ENCODE measurements at places on chromosomes 3 and 15.
A peak's percentile ranks its signal among the peaks of the same experiment; 100 is the strongest.

GRCh38 chr15:22891426-22892210 is 53.2 kb downstream of the NIPA2 start:
- no peak for DNase-seq

DNA sequence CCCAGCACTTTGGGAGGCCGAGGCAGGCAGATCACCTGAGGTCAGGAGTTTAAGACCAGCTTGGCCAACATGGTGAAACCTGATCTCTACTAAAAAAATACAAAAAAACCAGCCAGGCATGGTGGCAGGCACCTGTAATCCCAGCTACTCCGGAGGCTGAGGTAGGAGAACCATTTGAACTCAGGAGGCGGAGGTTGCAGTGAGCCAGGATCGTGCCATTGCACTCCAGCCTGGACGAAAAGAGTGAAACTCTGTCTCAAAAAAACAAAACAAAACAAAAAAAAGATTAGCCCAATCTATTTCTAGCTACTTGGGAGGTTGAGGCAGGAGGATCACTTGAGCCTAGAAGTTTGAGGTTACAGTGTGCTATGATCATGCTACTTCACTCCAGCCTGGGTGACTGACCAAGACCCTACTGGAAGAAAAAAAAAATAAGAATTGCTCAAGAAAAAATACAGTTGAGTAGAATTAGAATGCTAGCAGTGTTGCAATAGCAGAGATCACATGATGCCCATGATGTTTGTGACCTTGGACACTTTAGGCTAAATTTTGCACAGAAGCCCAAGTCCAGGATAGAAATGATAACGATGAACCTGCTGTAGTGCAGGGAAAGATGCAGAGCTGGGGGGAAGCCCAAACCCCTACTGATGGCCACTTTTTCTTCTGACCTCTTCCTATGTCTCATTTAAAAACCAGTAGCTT is 162.2 kb downstream of the LPP start:
- DNase-seq: no peak

DNA sequence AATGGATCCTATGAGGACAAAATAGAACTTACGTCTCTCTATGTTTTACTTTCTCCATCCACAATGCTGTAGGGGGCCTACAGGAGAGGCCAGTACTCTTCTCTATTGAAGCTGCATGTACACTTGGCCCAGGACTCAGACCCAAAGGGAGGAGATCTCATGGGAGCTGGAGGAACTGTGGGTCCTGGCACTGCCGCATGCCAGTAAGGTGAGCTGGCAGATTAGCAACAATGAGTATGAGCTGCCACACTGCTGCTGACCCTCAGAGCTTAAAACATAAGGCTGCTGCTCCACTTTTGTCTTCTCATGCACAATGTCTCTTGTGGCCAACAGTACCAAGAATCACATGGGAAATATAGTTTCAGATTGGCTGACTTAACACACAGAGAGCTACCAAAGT is 57.8 kb upstream of the TBC1D5 start:
- no peak for DNase-seq

- DNase-seq: no peak
Measured at GRCh38 chr3:51568036-51568435, 29.5 kb downstream of the RAD54L2 start.

DNA sequence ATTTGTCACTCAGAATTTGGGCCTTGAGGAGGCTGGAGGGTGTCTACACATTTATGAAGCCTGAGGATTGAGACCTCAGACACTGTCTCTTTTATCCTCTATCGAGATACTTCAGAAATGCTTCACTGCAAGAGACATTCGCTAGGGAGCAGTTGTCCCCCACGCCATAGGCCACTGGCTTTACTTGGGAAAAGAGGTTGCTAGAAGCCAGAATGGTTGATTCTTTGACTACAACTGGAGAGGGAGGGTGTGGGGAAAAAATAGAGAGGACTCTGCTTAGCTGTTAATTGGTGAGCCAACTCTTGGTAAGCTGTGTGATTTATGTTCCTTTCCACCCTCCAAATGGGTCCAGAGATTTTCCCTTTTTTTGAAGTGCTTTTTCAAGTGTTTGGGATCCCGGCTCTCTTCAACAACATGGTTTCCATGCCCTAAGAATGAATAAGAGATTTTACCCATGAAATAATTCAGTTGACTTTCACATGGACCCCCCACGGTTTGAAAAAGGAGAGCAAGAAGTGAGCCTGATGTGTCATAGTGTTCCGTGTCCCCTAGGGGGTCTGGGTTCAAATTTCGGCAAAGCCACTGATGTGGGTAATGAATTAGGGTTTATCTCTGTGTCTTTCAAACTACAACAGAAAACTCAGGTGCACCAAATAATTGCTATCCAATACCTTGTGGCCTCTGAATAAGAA is 2.7 kb downstream of the BOC start:
- no peak for DNase-seq

- DNase-seq: no peak
Measured at GRCh38 chr15:33107950-33108349, 86.6 kb downstream of the FMN1 start.

DNA sequence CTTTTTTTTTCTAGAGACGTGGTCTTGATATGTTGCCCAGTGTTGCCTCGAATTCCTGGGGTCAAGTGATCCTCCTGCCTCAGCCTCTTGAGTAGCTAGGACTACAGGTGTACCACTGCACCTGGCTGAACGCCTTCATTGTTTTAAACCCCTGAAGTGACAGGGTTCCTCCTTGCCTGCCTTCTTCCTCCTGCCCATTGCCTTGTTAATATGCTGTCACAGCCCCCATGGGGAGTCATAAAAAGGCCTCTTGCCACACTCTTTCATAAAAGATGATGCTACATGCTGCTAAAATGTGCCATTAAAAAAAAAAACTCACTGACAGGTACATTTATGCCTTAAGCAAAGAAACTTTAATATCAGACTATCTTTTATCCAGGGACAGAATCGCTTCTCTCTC is 116.8 kb upstream of the SKOR1 start:
- no peak for DNase-seq

GRCh38 chr3:163058031-163058854 is 1561.6 kb downstream of the OTOL1 start:
- DNase-seq: no peak

GRCh38 chr3:153161138-153161713 is 800 bp upstream of the RAP2B start:
- DNase-seq: peak; percentile 95

GRCh38 chr3:178707311-178708031 is 171.2 kb downstream of the KCNMB2 start:
- DNase-seq: no peak

DNA sequence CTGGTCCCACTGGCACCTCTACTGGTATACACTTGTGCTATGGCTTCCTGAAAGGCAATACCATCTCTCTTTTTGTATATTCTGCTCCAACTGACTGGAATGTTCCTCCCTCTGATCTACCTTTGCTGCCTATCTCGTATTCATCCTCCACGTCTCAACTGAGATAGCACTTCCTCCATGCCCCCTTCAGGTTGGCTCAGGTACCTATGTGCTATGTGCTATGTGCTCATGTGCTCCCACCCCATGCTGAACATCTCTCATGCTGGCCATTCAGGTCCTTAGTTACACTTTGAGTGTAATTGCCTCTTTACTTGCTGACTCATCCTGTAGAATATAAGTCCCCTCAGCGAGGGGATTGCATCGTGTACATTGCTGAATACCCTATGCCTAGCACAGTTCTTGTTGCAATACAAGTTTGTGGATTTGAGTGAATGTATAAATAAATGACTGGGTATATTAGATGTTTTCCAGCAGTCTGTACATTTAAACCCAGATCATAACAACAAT is 156.9 kb downstream of the SOX2 start:
- DNase-seq: no peak

GRCh38 chr15:77032647-77033416 is 37.9 kb downstream of the PSTPIP1 start:
- DNase-seq: no peak

GRCh38 chr3:176074096-176074495 is 1123.2 kb downstream of the TBL1XR1 start:
- DNase-seq: no peak

DNA sequence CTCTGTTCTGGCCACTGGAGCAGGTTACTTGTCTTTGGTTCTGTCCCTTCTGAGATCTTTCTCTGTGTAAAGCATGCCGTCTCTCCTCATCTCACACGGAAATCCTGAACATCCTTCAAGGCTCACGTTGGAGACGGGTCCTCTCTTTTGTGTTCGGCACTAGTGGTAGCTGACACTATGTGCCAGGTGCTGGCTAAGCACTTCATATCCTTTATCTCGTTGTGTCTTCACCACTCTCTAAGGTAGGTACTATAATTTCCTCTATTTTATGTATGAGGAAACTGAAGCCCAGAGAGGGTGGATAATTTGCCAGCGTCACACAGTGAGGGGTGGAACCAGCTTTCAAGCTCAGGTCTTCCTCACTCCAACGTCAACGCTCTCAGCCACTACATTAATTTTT is 1.2 kb downstream of the IFT122 start:
- peak; percentile 7 for DNase-seq

DNA sequence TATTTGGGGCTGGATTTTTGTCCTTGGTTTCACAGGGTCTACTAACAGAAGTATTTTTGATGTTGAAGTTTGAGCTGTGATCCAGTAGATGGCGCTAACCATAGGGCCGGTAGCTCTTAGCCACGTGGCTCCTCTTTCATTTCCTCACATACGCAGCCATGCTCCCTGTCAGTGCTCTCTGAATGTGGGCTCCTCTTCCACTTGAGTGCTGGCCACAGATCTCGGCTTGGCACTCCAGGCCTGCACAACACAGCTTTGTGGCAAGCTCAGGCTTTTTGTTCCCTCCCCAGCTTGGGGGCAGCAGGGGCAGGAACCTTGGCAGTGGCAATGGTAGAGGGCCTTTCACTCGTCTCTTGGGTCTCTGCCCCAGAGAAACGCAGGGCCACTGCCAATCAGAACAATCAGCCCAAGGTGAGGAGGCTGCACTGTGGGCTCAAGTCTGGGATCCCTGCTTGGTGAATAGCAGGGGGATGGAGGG is 18.6 kb upstream of the DNAAF4 start:
- peak; percentile 21 for DNase-seq

GRCh38 chr3:107367353-107367752 is 9.9 kb upstream of the CCDC54 start:
- no peak for DNase-seq

DNA sequence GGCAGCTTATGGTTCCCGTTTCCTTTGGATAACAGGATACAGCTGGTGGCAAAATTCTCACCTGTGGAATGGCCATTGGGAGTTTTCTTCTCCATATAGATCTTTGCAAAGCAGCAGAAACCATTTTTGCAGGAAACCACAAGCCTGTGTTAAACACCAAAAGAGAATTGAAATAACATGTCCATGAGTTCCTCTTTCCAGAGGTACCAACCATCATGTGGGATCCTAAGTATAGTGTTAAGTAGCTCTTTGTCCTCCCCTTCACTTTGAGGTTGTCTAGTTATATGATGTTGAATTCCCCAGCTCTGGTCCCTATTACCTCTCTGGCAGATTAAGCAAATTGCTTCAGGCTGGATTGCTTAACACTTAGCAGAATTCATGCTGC is 94.9 kb downstream of the AKAP13 start:
- DNase-seq: no peak

DNA sequence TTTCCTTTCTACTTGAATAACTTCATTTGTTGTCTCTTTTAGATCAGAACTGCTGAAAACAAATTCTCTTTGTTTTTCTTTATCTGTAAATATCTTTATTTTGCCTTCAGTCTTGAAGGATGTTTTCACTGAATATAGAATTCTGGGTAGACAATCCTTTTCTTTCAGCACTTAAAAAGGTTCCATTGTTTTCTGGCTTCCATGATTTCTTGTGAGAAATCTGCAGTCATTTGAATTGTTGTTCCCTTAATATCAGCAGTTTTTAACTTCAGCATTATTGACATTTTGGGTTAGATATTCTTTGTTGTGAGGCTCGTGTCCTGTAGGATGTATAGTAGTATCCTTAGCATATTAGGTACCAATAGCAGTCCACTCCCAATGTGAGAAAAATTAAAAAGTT is 65.8 kb downstream of the SV2B start:
- DNase-seq: no peak

- peak; percentile 69 for DNase-seq
Measured at GRCh38 chr3:30644615-30645014, 38.2 kb downstream of the TGFBR2 start.

- DNase-seq: no peak
Measured at GRCh38 chr3:161854232-161854771, 357.7 kb downstream of the OTOL1 start.

DNA sequence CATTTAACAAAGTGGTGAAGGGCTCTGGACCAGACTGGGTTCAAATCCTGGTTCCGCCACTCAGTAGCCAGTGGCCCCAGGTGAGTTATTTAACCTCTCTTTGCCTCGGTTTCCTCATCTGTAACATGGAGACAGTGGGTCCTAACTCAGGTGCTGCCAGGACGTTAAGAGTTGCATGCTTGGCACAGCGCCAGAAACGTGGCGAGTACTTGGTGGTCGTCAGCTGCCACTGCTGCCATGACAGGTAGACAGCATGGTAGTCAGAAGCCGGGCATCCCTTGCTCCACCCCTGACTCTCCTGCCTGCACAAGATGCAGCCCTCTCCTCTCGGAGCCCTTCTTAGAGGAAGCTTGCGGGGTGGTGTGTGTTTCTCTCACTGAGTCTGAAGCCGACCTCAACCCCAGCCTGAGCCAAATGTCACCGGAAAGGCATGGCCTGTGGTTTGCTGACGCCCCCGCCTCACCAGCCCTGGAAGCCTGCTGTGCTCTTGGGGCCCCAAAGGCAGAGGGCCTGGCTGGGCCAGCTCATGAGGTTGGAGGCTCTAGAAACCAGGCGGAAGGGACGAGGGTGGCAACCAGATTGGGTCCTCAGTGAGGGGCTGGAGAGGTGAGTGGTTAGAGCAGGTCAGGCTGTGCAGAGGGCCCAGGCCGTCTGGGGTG is 160.8 kb upstream of the TLE3 start:
- DNase-seq: peak; percentile 55

- no peak for DNase-seq
Measured at GRCh38 chr15:101071651-101072050, 152.5 kb downstream of the LRRK1 start.

DNA sequence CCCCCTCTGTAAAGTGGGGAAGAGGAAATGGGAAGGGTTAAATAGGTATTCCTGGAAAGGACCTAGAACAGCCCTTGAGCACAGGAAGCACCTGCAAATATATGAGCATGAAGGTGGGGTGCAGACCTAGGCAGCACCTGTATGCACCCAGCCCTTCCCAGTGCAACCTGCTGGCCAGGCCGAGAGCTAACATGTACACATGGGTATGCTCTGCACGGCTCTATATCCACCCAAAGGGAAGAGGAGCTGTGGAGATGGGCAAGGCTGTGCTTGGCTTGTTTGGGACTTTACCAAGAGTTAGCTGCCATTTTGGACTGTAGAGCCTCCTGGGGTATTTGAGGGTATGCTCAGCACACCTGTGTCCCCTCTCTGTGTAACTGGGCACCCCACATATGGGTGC is 171.2 kb downstream of the KLF13 start:
- DNase-seq: no peak

DNA sequence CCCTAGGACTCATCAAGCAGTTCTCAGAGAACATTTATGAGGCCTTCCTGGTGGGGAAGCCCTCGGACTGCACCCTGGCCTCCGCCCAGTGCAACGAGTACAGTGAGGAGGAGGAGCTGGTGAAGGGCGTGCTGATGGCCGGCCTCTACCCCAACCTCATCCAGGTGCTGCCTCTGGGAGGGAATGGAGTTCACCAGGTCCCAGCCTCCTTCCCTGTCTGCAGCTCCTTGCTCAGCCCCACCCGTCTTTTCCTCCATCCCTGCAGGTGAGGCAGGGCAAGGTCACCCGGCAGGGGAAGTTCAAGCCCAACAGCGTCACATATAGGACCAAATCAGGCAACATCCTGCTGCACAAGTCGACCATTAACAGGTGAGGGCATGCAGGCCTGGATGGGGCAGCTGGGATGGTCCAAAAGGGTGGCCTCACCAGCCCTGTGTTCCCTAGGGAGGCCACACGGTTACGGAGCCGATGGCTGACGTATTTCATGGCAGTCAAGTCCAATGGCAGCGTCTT is 46.3 kb downstream of the DHX30 start:
- DNase-seq: no peak
